ENCODE measurements at places on chromosomes 1 and 21.

DNA sequence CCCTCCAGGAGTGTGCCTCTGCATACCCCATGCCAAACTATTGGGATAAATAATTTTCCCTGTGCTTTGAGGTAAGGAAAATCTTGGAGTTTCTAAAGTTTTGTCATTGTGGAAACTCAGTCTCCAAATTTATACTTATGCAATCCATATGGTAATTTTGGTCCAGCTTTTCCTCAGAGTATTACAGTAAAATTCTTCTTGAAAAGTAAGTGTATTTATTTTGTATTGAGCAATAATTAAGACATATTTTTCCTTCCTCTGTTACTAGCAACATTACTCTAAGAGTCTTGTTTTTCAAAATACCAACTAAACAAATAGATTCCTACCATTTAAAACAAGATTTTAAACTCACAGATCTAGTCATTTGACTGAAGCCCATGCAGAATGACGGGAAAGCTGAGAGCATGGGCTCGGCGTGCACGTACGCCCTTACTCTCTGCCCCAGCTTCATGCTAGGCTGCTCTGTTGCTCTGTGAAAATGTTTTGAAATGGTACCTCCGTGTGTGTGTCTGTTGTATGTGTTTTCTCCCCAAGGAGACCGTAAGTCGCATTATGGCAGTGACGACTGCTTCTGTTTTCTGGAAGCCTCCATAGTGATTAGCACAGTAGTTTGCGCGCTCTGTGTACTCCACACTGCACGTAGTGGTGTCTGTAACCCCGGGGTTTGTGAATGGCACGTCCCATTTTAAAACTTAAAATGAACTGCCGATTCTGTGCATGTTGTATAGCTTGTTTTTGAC, 165.3 kb downstream of the SDCCAG8 start:
- no peak for DNase-seq

- peak; percentile 0 for DNase-seq
Observed at GRCh38 chr1:30191154-30191702, 532.2 kb downstream of the MATN1 start.

- DNase-seq = no peak
Observed at GRCh38 chr1:220770245-220770913, 16.3 kb upstream of the MTARC1 start.

DNA sequence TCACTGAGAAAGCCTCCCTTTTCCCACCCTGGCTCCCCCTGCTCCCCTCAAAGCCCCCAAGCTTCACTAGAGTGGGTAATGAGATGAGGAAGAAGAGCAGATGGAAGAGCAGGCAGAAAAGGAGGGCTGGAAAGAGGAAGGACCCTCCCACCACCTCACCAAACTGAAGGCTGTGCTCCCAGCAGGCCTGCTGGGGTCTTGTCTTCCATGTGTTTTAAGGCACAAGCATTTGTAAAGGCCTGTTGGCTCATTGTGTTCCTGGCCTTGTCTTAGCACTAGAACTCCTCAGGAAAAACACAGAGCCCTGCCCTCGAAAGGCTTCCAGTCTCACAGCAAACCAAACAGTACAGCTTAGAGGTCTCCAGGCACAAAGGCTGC, 51.5 kb downstream of the TOMM20 start:
- DNase-seq = no peak

- no peak for DNase-seq
Observed at GRCh38 chr1:203512848-203513584, 19.1 kb downstream of the OPTC start.

- no peak for DNase-seq
Observed at GRCh38 chr1:110888641-110889040, 15.7 kb downstream of the CD53 start.

DNA sequence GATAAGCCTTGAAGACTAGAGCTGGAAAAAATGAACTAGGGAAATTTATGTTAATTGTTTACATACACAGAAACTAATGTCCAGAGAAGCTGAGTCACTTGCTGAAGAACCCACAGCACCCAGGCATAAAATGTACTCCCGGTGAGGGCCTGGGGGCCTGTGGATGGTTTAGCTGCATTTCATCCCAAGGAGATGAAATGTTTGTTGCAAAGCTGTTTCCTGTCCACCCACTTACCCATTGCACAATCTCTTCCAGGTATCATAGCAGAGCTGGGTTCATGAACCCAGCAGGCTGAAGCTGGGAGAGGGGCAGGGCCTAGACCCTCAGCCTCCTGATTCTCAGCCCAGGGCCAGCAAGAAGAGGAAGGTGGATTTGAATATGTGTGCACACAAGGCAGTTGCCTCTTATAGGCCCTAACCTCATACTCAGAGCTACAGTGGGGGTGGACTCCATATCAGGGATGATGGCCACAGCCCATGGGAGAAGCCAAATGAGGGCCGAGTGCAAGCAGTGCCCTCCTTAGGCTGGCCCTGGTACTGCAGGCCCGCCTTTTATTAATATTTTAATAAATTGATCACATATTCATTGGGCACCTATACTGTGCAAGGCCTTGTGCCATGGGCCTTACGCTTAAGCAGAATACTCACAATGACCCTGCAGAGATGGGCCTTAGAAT, 110.8 kb downstream of the LACTBL1 start:
- no peak for DNase-seq

DNA sequence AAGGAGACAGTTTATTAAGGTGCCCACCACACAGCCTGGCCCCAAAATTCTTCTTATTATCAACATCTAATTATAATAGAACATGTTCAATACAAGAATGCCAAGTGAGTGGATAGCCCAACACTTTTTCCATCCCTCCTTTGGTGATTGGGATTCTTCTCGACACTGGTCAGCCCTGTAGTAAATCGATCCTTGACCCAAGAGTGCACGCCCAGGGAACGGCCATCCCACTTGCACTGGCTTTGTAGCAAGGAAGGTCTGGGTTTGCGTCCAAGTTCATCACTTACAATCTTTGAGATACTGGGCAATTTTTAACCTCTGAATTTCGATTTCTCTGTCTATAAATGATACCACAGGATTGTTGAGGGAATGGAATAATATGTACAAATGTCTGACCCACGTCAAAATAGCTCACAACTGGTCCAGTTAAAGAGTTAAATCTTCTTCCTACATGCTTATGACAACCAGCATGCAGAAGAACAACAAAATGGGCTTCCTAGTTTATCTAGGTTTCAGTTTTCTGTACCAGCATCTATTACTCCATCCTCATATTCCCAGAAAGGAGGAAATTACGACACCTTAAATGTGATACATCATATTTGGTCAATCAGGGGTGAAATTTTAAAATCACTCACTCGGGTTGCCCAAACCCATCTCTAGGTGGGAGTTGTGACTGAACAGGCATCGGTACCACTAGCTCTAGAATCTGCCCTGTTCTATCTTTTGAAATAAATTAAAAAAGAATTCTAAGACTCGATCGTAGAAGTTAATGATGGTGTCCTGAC, 161.8 kb downstream of the CLIC6 start:
- no peak for DNase-seq

DNA sequence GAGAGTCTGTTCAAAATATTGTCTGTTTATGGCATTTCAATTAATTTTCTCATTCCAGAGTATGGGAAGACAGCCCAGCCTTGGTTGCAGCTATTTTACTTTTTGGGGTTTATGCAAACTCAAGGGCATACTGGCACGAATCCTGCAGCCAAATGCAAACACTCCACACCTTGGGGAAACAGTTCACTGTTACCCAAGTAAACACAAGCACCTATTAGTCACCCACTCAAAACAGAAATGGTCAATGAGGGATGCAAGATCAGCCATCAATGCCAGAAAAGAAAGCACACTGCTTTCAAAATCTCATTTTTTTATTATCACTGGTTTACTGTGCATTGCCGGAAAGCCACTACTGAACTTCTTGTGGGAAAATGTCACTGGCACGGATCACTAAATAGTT, 170.6 kb downstream of the RUNX1 start:
- DNase-seq = no peak

- peak; percentile 42 for DNase-seq
Observed at GRCh38 chr21:41877901-41878830, 978 bp downstream of the PRDM15 start.

DNA sequence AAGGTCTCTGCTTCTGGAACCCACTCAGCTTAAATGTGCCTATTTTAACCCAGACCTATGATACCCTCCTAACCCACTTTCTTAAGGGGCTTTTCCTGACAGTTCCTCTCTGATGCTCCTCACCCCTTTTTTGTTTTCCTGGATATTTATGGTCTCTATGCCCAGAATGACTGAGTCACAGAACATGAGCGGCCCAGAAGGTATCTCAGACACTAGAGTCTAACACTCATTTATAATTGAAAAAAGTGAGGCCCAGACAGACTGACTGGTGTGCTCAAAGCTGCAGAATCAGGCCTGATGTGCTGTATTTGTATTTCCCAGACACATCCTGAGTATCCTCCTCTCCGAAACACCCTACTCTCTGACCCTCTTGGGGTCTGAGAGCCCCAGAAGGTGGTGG, 44.0 kb downstream of the LRRC71 start:
- DNase-seq = no peak

DNA sequence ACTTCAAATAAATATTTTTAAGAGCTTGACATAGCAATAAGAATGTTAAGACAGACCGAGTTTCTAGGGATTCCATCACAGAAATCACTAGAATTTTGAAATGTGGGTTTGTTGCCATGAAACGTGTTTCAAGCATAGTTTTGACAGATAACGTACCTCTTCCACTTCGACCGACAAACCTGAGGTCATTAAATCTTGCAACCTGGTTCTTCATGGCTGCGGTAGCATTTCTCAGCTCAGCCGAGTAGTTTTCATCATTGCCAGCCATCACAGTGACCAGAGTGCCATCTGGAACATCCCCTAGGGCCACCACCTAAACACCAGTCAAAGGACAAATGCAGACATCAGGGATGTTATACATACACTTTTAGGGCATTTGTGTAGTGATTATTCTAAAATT, 168.7 kb downstream of the RUNX1 start:
- DNase-seq = no peak

DNA sequence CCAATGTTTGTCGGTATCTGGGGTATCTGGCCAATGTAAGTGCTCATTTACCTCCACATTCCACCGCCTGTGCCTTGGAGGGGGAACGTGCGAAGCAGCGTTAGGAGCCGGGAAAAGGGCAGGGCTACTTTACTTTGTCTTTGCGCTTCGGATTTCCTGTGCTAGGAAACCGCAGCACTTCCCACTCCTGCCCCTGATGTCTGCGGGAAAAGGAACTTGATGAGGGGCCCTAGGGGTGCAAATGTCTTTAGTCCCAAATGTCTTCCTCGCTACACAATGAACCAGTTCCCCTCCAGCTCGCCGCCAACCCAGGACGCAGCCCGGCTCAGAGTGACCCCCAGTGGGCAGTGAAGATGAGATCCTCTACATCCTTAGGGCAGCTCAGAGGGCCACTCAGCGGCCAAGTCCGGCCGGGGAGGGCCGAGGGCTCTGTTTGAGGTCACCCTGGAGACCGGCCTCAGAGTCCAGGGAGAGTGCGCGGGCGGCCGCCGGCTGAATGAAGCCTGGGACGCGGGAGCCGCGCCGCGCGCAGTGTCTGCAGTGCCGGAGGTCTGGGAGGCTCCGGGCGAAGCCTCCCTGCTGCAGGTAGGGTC, at the start of gene DYNLT5:
Gene DYNLT5 (plus strand): TSS at position 460 of the 593 bp plus-strand sequence. CDS start 2,200 bp downstream, outside the sequence.
- no peak for DNase-seq
